Stimulated activated naive B cell treated with anti-CD40 and anti-IgM and Interleukin-4, amounts not matched to agents 10 μg/mL and 1 μg/mL and 100 μg/mL, for 72 hours (primary cell): ENCODE measurements at places on chromosomes 2 and 18.

GRCh38 chr2:86786001-86786536 lies 4.6 kb downstream of the CD8A start:
- no peak for DNase-seq

DNA sequence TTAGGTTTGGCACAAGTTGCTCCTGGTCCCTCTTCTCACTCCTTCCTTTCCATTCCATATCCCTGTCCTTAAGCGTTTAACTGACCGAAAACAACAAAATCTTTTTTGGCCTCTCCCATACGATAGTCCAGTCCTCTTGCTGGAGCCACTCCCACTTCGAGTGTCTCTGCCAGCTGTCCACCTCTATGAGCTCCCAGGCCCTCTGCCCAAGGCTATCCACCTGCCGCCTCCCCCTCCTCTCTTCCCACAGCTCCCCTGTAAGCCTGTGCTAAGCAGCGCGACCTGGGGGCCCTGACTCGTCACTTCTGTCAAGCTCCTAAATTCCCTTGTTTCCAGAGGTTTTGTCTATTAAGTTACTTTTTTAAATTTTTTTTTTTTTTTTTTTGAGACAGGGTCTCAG lies 47.0 kb upstream of the FOSL2 start:
- DNase-seq, result no peak

- DNase-seq, result no peak
Measured at GRCh38 chr2:109065391-109065734, 63.6 kb upstream of the SH3RF3 start.

GRCh38 chr18:79136742-79137141 lies 67.5 kb downstream of the ATP9B start:
- DNase-seq, result no peak

- no peak for DNase-seq
Measured at GRCh38 chr18:21284540-21284939, 42.5 kb downstream of the GREB1L start.

DNA sequence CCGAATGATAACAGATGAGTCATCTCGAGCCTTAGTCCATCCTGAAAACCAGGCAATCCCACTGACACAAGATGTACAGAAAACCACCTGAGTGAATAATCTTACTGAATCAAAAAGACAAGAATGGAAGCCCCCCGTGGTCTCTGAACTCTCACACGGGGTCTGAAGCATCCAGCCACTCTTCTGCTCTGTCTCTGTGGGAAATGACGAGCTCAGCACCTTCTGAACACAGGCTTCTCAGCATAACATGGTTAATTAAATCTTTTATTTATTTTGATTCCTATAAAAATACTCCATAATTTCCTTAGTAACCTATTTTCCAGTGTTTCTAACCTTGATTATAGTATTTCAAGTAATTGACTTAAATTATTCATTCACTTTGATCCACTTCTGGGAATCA lies 203.7 kb downstream of the TMEM163 start:
- DNase-seq, result no peak

- no peak for DNase-seq
Measured at GRCh38 chr18:55651236-55651635, 63.2 kb upstream of the TCF4 start.
